ENCODE measurements at places on chromosomes 5 and 9. TPM values are rescaled to one million over a fixed set of nuclear protein-coding genes. Genes with fewer than 3 reads are reported as not detected.

- no peak for DNase-seq
These were observed 98.7 kb downstream of the PAX5 start for GRCh38 chr9:36935332-36935731.

GRCh38 chr5:174573221-174573994, 151.0 kb upstream of the MSX2 start:
- DNase-seq = no peak

Gene ALDH1A1
- total RNA-seq = not detected

DNA sequence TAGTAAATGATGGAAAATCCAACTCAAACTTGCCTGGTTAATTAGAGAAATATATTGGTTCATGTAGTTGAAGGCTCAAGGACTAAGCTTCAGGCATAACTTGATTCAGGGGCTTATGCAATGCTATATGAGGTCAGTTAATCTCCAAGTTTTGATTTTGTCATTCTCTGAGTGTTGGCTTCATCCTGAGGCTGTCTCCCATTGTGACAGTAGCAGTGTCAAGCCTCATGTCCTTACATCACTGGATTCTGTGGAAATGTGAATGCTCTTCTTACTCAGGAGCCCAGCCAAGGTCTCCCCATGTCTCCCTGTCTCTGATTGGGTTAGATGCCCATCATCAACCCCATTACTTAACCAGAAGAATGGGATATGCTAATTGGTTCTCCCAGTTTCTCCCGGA, 44.4 kb upstream of the SNX2 start:
- no peak for DNase-seq

Gene ADAM19
- total RNA-seq = 16.4 TPM

DNA sequence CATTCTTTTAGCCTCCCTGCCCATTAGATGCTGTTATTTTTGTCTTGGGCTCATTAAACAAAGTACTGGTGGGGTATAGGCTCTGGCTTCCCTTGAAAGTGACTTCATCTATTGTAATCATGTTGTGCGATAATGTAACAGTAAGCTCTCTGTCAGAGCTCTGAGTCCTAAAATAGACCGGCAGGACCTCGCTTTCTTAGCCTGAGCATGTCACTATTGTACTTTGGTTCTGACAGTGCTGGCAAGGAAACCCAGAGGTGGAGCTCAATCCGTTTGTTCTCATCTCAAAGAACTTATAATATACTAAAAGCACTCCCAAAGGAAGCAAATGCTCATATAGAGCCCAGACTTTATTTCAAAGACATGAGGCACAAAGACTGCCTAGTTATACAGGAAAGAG, 339.1 kb upstream of the CCNH start:
- DNase-seq = no peak

Gene LCN1
- not detected for total RNA-seq

- no peak for DNase-seq
These were observed 9.8 kb upstream of the IRF1 start for GRCh38 chr5:132500244-132500930.

GRCh38 chr5:144133050-144133633, 37.3 kb downstream of the YIPF5 start:
- no peak for DNase-seq

Gene SNCAIP
- not detected for total RNA-seq

DNA sequence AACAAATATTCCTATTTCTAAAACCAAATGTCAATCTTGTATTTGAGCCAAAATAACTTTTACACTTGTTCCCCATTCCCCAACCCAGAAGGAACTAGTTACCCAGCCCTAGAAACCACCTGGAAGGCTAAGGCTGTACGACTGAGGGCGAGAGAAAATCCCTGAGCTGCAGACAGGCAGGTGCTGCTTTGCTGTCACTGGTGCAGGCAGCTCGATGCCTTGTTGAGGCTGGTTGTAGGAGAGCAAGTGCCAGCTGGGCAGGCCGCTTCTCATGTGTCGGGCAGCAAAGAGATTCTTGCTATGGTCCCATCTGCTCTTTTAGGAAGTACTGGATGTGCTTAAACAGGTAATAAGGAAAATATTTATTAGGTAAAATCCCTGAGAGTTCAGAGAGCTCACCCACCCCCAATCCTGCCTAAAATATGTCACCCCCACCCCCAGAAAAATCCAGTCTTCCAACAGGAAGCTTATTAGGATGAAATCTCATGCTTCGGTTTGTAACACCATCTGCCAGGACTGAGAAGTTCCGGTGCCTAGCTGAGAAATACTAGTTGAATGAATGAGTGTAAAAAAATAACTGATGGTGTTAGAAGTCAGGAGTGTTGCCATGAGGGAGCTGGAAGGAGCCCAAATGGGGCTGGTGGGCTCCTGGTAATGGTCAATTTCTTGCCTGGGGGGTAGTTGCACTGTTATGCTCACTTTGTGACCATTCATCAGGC, 91.1 kb upstream of the DMRT1 start:
- DNase-seq = no peak

Gene ABO
- total RNA-seq = not detected

DNA sequence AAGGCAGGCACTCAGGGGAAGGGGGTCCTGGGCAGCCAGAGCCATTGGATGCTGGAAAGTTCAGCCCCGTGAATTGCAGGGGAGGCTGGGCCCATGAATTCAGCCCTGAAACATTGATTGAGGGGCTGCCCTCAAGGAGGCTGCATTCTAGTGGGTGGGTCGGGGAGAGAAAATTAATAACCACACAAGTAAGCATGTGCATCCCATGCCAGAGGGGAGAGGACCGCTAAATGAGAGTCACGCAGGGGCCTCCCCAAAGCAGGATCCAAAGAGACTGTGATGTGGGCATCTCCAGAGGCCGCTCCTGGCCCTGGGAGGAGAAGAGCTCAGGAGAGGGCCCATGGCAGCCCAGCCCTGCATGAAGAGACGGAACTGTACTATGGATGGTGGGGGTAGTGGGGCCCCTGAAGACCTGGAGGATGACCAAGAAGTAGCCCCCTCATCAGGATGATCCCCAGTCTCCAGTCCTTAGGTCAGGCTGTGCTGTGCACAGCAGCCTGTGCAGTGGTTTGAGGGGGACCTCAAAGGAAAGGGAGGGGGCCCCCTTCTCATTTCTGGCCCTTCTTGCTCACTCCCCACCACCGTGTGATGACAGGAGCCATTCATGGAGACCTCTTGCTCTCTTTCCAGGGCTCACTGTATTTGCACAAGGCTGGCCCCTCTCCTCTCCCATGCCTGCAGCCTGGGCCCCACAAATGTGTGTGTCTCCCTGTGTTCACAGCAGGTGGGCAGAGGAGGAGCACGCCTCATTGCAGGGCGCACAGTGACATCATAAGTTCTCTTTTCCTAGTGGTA, 233.6 kb upstream of the IRX1 start:
- no peak for DNase-seq

GRCh38 chr5:178199581-178200434, 4.5 kb upstream of the HNRNPAB start:
- no peak for DNase-seq

Gene CAMSAP1
- total RNA-seq = 14.5 TPM

Gene FOXD4L3
- not detected for total RNA-seq

DNA sequence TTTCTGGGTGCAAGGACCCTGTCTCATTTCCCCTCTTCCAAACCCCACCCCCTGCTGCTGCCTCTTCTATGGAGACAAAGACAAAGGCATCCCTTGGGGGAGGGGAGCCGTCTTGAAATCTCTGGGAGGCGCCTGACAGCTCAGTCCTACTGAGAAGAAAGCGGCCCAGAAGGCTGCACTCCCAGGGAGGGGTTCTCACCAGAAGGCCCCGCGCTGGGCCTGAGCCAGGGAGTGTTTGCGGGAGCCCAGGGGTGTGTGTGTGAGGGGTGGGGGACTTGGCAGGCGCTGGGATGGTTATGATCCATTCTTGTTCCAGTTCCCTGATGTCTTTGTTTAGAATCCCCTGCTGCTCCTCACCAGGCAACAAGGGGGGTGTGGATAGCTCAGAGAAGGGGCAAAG, 45.7 kb upstream of the ALDH1B1 start:
- DNase-seq = peak; percentile 10

DNA sequence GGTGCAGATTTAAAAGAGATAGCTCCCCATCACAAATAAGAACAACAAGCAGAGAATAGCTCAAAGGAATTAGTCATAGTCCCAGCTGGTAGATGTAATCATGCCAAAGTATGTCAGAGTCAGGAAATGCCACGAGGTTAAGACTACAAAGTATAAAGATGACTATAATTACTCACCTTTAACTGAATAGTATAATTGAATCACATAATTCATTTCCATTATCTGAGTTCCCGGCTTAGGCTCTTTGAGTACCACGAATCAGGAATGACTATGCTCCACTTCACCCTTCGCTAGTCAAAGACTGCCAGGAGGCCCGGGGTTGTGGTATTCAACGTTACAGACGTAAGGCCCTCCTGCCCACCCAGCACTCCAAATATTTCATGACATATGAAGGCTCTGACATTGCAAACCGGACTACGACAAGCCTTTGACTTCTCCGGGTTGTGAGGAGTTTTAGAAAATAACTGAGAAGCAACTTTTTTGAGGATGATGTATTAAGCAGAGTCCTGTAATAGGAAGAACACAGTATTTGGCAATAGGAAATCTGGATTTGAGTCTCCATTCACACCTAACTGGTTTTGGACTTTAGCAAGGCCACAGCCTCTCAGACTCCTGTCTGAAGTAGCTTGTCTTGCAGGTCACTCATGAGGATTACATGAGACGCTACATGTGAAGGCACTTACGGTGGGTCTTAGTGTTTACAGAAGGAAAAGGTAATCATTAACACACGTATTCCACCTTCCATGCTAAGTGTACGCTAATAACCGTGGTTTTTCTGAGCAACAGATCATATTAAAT, 64.6 kb downstream of the ENC1 start:
- peak; percentile 20 for DNase-seq

DNA sequence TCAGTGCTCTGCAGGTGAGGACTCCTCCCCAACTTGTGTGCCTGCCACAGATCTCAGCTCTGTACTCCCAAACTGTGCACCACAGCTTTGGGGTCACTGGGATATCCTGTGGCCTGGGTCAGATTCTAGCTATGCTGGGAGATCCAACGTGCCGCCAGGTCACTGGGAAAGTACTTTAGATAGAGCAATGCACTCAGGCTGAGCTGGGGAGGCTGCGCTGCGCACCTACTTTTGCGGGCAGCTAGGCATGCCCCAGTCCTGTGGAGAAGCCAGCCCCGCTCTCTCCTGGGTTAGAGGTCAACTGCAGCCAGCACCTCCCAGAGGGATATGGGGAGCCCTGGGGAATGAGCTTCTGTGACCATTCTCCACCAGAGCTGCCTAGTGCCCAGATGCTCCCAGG, 552.1 kb upstream of the CDH9 start:
- DNase-seq = no peak

Gene PCDHA10
- not detected for total RNA-seq

DNA sequence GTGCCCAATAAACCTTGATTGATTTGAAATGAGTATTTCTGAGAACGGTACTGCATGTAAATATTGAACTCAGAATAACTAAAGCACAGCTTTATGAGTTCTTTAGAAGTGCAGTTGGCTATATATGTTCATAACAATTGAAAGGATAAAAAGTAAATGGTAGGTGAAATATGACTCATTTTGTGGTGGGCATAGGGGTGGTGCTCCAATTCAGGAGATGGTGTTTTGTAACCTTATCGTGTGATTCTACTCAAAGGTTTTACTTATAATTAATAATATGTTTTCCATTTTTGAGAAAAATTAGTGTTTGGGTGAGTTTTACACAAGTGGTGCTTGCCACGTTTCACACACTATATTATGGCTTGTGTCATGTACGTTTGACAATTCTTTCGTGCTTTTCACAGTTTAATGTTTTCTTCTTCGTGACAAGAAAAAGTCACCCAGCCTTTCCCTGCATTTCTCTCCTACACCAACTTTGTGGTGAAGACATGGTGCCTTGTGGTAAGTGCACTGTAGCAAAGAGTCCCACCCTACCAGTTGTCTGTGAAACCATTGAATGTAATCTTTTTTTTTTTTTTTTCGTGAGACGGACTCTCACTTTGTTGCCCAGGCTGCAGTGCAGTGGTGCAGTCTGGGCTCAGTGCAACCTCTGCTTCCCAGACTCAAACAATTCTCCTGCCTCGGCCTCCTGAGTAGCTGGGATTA, 492.5 kb upstream of the SGCD start:
- no peak for DNase-seq

Gene MZB1
- total RNA-seq = not detected

Gene MUSK
- 2.2 TPM for total RNA-seq

Gene TRIM36
- 0.10 TPM for total RNA-seq

DNA sequence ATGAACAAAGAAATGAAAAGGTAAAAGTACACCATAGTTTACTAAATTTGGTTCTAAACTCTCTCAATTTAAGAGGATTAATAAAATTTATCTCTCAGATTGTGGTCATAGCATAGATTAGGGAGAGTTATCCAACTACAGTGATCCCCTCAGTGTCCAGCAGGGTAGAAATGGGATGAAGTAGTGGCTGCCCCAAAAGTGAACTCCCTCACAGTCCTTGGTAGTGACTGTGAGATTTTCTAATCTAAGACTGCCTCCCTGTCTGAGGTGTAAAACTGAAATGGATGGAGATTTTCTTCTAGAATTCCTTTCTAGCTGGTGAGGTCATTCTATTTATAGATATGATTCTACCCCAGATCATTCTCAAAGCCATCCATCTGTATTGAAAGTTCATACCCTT, 455.5 kb downstream of the ACTL7B start:
- no peak for DNase-seq

Gene MEGF10
- not detected for total RNA-seq

DNA sequence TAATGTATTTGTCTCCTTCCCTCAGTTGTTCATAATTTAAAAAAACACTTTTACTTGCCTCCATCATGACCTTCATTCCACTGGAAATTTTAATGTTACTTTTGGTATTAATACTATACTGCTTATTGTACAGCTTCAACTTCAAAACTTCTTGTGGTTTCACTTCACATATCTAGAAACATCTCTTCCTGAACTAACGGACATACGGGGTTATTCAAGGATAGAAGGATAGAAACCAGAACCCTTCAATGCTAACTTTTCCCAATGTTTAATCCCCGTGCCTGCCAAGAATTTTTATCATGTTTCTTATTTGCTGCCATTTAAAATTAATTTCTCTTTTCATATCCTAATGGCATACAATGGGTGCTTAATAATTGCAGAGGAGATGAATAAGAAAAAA, 36.3 kb upstream of the SETD9 start:
- DNase-seq = no peak

GRCh38 chr9:126915281-126915816, 767 bp downstream of the RALGPS1 start:
- DNase-seq = no peak

DNA sequence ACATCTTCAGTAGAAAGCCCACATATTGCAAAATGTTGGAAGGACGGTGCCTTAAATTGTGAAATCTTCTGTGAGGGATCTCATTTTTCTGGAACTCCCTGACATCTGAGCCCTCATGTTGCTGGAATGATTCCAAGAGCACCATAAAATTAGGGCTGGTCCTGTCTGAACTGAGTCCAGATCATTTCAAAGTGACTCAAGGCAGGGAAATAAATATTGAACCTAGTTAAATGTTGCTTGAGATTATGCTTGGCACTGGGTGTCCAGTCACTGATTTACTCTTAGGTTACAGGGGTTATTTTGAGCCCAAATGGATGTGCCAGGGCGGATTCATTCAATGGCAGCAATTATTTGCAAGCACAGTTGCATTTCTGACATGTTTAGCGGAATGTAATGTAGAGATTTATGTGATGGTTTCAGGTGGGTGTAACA, 437.0 kb downstream of the PIK3R1 start:
- peak; percentile 14 for DNase-seq

Gene NFIB
- 47.3 TPM for total RNA-seq

- no peak for DNase-seq
These were observed 60.6 kb downstream of the FRMD3 start for GRCh38 chr9:83477571-83477970.
